ENCODE measurements at places on chromosomes 4 and X.
A peak's percentile ranks its signal among the peaks of the same experiment; 100 is the strongest.

- no peak for DNase-seq
Observed at GRCh38 chr4:1746919-1747602, 25.7 kb downstream of the TACC3 start.

DNA sequence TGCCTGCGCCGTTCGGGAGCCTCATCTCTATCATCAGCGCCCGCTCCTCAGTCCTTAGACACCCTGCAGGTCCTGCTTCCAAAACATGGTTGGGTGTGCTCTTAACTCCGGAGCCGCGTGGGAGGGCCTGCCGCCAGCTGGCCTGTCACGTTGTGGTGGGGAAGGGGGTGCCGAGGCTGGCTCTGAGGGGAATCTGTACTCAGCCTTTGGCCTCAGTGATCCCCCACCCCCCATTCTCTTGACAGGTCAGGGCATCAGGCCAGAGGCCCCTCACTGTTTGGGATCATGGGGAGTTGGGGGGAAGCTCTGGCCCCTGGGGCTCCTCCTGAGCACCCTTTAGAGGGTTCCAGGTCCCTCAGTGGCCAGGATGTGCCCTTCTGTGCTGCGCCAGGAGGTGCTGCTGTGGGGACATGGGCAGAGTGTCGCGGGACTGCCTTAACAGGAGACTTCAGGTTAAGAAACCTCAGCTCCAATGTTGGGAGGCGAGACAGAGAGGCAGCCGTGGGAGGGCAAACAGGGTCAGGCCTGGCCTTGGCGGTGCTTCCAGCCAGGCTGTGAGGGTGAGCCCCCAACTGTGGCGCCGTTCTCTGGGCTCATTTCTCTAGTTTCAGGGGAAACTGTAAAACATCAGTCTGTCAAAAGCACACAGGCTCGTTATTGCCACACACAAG lies 33.5 kb downstream of the TRMT44 start:
- DNase-seq = no peak

DNA sequence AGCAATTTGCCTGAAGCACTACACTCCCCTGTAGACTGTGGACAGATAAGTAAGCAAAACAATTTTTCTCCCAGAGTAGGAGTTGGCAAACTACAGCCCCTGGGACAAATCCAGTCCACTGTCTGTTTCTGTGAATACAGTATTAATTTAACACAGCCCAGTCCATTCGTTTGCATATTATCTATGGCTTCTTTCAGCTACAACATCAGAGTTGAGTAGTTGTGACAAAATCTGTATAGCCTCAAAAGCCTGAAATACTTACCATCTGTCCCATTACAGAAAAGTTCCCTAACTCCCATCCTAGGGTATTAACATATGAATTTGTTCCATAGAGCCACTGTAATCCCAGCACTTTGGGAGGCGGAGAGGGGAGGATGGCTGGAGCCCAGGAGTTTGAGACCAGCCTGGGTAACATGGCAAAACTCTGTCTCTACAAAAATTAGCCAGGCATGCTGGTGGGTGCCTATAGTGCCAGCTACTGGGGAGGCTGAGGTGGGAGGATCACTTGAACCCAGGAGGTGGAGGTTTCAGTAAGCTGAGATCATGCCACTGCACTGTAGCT lies 53.0 kb downstream of the AMELX start:
- no peak for DNase-seq

DNA sequence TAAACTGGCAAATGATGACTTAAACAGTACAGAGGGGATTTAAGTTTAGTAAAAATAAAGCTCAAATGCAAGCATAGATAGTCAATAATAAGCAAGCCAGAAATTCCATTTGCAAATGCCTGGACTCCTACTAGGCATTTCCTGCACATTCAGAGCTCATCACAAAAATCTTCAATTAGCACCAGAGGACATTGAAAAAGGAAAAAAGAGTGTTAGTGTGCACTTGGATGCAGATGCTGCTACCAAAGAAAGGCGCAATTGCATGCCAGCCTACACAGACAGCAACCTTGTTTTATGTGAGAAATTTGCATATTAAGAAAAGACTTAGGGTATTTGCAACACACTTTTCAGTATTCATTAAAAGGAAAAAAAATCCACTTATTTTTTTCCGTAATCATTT lies 282.1 kb downstream of the GRIA2 start:
- DNase-seq = no peak

DNA sequence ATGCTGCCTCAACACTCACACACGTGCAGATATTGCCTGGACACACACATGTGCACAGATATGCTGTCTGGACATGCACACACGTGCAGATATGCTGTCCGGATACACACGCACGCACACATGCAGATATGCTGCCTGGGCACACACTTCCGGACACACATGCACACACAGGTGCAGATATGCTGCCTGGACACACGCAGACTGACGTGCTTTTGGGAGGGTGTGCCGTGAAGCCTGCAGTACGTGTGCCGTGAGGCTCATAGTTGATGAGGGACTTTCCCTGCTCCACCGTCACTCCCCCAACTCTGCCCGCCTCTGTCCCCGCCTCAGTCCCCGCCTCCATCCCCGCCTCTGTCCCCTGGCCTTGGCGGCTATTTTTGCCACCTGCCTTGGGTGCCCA lies 14.7 kb downstream of the FGFRL1 start:
- peak; percentile 32 for DNase-seq

GRCh38 chrX:125205133-125205917 lies 114.3 kb upstream of the TEX13C start:
- peak; percentile 25 for DNase-seq

DNA sequence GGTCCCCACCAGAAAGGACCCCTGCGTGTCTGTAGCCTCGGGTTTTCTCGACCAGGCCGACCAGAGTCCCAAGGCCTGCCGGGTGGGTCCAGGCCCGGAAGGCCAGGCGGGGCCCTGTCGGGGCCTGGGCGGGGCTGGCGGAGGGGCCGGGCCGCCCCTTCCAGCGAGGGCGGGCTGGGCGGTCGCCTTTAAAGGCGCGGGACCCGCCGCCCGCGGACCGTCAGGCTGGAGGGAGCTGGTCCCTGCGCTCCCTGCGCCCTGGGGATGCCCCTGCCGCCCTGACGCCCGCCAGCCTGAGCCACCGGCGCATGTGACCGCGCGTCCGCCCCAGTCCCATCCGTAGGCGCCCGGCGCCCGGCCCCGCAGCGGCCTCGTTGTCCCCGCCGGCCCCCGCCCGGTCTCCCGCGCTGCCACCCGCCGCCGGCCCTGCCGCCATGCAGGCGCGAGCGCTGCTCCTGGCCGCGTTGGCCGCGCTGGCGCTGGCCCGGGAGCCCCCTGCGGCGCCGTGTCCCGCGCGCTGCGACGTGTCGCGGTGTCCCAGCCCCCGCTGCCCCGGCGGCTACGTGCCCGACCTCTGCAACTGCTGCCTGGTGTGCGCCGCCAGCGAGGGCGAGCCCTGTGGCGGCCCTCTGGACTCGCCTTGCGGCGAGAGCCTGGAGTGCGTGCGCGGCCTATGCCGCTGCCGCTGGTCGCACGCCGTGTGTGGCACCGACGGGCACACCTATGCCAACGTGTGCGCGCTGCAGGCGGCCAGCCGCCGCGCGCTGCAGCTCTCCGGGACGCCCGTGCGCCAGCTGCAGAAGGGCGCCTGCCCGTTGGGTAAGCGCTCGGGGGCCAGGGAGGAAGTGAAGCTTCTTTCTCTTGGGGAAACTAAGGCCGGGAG lies at the start of gene HTRA3:
TSS of gene HTRA3 (plus strand) at position 220 of the 883 bp plus-strand sequence. CDS start at position 435, 215 bp downstream.
- DNase-seq = no peak
